ENCODE measurements at places on chromosomes 12 and 14.

DNA sequence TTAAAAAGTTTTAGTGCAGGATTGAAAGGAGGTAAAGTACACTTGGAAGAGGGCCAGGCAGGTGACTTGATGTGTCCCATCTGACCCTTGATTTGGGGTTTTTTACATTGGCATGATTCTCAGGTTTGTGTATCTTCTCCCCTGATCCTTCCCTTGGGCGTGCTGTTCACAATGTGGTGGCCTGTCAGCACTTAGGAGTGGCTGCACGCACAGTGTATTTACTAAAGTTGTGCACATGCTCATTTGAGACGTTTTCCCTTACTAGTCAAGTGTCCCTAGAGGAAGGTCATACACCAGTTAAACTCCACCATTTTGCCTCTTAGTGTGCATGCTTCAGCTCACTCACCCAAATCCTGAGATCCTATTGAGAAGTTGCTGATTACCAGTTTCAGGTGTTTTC lies 145.7 kb upstream of the PLEKHA5 start:
- DNase-seq, result no peak

DNA sequence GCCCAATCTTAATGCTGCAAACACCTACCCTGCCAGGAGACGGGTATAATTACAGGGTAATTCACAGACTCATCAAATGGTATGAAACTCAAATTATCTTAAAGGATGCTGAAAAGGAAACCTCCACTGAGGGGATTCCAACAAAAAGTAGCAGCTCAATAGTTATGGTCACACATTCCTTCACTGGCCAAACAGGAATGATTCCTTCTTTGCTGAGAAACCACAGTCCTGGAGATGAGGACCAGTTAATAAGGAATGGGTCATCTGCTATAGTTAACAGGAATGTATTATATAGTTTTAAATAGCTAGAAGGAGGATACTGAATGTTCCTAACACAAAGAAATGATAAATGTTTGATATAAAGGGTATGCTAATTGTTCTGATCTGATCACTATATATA lies 136.9 kb downstream of the STXBP6 start:
- no peak for DNase-seq

DNA sequence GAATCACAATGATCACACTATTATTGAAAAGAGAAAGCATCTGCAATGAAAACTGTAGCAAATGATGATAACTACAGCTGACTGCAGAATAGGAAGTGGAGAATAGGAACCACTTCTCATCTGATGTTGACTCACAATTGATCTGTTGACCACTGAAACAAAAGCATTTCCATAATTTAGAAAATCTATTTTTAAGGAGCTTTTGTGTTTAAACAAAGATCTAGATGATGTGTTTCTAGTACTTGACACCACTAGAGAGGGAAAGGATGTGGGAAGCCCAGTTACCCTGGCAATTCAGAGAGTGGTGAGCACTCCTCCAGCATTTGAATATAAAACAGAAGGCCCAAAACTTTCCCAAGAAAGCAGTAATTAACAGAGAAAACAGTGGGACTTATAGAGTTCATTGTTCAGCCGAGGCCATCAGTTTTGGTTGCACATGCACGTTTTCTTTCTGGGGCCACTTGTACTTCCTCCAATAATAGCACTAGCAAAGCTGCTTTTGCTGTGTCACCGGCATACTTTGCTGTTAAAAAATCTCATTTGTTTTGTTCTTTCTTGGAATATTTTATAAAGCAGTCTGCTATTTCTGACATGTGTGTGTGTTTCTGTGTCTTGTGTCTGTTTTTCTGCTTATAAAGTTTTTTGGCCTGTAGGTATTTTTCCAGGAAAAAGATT lies 76.1 kb upstream of the HECTD1 start:
- DNase-seq, result peak; percentile 29

DNA sequence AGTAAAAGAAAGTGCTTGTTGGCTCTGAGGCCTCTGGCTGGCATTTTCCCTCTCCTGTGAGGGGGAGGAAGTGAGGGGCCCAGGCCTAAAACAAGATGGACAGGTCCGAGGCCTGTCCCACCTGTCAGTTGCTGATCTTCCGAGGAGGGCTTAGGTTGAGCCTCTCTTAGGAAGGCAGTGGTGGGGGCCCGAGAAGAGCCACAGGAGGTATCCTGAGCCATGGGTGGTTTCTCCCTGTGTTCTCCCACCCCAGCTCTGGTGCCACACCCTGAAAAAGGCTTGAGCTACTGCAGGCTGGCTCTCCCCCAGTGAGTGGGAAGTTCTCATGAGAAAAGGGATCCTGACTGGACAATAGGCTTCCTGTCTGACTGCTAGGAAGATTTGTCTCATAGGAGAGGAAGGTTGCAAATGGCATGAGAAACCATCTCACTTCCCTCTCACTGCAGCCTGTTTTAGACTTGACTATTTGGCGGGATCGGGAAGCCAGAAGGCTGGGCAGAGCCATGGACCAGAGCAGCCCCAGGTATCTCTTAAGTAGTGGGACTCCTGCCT lies 72.1 kb upstream of the SRSF5 start:
- DNase-seq, result peak; percentile 46

- DNase-seq, result peak; percentile 82
Observed at GRCh38 chr12:47307680-47308399, 228.1 kb upstream of the AMIGO2 start.

DNA sequence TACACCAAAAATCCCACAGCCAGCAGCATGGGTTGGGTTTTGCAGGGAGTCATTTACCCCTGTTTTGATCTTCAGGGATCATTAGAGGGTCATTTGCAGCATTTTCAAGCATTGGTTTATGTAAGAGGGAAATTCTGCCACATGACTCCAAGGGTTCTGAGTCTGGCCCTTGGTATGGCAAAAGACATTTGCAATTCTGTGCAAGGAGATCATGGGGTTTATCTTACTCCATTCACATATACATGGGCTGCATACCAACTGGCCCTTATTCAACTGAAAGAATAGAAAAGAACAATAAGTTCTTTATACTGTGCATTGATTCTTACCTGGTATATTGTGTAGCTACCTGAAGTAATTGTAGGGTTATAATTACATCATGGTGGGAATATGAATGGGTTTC lies 13.7 kb downstream of the SIX4 start:
- DNase-seq, result no peak

- no peak for DNase-seq
Observed at GRCh38 chr12:103676893-103677292, 89.8 kb downstream of the STAB2 start.

GRCh38 chr14:106564058-106564643 lies 1037.8 kb downstream of the TMEM121 start:
- DNase-seq, result no peak

- no peak for DNase-seq
Observed at GRCh38 chr12:132341318-132342050, 12.1 kb upstream of the GALNT9 start.

DNA sequence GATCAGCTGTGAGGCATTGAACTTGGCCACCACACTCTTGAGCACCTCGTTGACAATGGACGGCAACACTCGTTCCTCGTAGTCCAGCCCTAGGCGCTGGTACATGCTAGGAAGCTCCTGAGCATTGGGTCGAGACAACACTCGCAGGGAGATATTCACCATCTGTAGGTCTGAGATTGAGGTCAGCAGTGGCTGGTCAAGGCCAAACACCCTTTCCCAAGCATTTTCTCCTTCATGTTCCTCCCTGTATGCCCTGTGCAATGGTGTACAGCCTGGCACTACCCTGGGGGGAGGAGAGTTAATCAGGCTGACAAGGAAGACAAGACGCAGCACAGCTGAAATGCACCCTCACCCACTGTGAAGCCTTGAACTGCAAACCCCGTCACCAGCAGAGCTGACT lies 2.0 kb downstream of the PHB2 start:
- DNase-seq, result no peak
